ENCODE measurements at places on chromosomes 12 and 14.

- DNase-seq, result no peak
Observed at GRCh38 chr14:20996521-20996920, 2.6 kb upstream of the SLC39A2 start.

GRCh38 chr14:104317492-104317805 is 179.1 kb downstream of the KIF26A start:
- no peak for DNase-seq

GRCh38 chr14:83867566-83868225 is 1662.2 kb upstream of the FLRT2 start:
- DNase-seq, result no peak

DNA sequence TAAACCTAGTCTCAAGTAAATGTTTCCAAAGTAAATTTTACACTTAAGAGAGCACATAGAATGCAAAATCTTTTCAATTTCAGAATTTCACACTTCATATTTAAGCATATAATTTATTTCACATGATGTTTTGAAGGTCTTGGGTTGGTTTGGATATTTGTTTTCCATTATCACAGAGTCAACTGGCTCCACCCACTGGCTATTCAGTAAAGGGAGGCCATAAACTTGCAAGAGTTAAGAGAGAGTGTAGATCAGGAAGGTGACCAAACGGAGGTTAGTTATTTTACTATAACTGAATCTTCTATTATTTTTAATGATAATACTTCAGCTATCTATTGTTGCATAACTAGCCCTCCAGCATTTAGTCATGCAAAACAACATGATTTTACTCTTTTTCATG is 6.2 kb upstream of the CPNE8 start:
- no peak for DNase-seq

DNA sequence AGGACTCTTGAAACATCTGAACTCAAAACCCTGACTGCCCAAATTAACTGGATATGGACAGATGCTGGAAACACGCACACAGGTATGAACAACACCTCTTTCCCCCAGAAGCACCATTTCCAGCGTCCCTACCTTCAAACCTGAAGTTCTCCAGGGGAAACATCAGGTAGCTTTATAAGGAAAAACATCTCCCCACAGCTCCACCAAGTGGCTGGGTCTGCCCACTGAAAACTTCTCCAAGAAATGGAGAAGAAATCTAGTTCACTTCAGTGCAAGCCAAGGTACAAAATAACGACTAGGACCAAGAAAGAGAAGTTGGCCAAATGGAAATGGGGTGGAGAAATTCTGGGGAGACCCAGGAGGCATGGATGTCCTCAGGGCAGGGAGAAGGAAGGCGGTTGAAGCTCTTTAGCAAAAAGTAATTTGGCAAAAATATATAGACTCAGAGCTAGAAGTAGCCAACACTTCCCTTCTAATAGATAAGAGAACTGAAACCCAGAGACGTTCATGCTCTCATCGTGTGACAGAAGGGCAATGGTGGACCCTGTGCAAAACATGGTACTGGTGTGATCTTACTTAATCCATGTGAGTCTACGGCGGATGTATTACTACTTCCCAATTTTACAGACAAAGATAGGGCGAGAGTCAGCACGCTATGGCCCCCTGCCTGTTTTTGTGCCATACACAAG is 10.5 kb upstream of the NUAK1 start:
- DNase-seq, result no peak

- DNase-seq, result no peak
Observed at GRCh38 chr12:67649570-67650387, 1.2 kb downstream of the DYRK2 start.

GRCh38 chr14:57246933-57247657 is 21.6 kb downstream of the EXOC5 start:
- no peak for DNase-seq

- DNase-seq, result peak; percentile 56
Observed at GRCh38 chr12:26113853-26114719, 10.8 kb downstream of the BHLHE41 start.

DNA sequence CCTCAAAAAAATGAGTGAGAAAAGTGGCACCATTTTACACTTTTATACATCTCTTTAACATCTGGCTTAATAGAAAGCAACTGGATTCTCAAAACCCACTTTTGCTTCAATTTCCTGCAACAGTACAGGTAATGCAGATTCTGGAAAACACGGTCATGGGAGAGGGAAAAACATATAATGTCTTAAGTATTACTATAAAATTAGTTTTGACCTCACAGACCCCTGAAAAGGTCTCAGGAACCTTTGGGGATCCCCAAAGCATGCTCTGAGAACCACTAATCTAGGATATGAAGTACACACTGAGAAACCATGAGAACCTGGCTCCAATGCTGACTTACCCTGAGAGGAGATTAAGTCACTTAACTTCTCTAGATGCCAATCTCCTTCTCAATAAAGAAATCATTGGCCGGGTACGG is 64.7 kb downstream of the PPP2R5E start:
- DNase-seq, result no peak

- peak; percentile 61 for DNase-seq
Observed at GRCh38 chr14:77580964-77581505, 35.4 kb downstream of the SPTLC2 start.

- no peak for DNase-seq
Observed at GRCh38 chr14:95897280-95897679, 20.6 kb downstream of the TUNAR start.

DNA sequence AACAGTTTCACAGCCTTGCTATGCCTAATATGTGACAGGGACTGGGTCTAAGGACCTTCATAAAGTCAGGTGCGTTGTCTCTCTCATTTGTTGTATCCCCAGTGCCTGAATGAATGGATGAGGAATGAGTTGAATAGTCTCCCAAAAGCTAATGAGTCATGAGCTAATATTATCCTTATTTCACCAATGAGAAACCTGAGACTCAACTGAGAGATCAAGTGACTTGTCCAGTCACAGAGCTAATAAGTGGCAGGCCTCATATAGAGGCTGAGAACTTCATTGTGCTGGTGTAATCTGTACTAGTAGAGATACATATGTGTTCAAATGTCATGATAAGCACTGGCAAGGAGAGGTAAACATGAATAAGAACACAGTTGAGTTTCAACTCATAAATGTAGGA is 612.4 kb downstream of the NRXN3 start:
- no peak for DNase-seq

Measured in hematopoietic multipotent progenitor cell treated with erythropoietin and hydrocortisone succinate and interleukin-3 and kit ligand, for 15 days (in vitro differentiated cells).